ENCODE measurements at places on chromosomes 6 and 20.

DNA sequence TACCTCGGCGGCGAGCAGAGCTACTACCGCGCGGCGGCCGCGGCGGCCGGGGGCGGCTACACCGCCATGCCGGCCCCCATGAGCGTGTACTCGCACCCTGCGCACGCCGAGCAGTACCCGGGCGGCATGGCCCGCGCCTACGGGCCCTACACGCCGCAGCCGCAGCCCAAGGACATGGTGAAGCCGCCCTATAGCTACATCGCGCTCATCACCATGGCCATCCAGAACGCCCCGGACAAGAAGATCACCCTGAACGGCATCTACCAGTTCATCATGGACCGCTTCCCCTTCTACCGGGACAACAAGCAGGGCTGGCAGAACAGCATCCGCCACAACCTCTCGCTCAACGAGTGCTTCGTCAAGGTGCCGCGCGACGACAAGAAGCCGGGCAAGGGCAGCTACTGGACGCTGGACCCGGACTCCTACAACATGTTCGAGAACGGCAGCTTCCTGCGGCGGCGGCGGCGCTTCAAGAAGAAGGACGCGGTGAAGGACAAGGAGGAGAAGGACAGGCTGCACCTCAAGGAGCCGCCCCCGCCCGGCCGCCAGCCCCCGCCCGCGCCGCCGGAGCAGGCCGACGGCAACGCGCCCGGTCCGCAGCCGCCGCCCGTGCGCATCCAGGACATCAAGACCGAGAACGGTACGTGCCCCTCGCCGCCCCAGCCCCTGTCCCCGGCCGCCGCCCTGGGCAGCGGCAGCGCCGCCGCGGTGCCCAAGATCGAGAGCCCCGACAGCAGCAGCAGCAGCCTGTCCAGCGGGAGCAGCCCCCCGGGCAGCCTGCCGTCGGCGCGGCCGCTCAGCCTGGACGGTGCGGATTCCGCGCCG is 994 bp downstream of the FOXC1 start:
- no peak for DNase-seq

DNA sequence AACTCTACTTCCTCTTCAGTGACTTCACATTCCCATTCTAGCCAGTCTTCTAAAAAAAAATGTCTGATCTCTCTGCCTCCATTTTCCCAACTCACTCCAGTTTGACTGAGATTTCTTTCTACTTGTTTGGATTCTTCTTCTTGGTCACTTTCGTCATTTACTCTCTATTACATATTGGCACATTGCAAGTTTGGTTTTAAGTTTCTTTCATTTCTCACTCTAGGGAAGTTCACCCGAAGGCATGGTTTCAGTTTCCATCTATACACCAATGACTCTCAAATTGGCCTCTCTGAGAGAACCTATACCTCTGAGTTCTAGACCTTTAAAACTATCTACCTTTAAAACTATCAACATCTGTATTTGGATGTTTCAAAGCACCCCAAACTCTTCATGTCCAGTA is 51.3 kb downstream of the CD109 start:
- no peak for DNase-seq

DNA sequence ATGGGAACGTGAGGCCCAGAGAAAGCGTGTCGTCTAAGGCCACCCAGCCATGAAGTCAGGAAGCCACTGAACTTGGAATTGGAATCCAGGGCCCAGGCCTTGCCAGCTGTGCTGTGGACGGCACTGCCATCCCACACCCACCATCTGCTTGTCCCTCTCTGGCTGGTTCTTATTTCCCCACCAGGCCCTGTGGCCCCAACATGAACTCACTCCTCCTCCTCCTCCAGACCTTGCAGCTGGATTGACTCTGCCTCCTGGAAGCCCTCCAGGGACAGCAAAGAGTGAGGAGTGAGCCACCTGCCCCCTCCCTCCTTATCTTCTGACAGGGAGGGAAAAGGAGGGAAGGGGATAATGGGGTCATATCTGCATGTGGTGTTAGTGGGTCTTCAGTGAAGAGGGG is 16.0 kb upstream of the IP6K3 start:
- no peak for DNase-seq

DNA sequence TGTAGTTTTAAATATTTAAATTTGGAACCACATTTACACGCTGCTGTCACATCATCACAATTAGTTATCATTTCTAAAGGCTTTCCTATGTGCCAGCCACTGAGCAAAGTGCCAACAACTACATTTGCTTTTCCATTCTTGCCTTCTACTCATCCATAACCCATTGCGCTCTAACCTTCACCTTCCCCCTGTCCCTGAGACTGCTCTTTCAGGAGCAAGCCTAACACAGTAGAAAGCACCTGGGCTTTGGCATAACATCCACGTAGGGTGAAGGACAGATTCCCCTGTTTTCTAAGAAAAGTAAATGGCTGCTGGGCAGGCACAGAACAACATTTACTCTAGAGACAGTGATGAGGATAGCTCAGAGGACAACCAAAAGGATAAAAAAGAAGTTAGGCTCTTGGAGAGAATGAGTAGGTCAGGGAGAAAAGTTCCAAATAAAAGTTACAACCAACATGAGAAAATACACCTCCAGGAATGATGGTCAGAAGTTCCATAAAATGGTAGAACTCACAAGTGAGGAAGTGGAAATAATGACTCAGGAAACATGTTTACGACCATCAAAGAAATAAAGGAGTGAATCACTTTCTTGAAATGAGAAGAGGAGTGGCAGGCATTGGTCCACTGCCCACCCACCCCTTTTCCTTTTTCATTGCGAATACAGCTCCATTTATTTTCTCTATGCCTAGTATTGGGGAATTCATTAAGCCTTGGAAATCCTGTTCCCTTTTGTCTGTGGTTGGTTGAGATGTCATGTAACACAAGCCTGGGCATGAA is 77.2 kb downstream of the PFDN4 start:
- DNase-seq = no peak

DNA sequence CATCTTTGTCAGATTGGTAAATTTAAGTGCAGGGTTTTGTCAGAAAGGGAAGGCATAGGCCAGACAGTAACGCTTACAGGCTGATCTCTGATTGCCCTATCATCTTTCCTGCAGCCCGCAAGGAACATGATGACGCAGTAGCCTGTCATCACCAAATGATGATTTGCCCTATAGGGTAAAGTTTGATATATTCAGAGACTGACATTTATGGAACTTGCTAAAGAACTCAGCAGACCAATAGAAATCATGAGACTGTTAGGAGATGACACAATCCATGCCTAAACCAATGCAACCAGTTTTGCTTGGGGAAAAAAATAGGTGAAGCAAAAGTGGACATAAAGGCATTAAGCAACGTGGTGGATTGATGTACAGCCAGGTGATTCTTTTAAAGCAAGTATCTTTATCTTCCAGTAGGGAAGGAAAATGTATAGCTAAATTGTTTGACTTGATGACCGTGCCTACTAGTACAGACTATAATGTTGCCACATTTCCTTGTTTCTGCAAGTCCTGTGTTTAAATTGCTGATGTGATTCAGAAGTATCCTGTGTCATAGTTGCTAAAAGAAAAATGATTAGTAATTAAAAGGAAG is 2.4 kb downstream of the NUS1 start:
- no peak for DNase-seq

GRCh38 chr6:67748521-67748920 is 886.6 kb upstream of the ADGRB3 start:
- DNase-seq = no peak

DNA sequence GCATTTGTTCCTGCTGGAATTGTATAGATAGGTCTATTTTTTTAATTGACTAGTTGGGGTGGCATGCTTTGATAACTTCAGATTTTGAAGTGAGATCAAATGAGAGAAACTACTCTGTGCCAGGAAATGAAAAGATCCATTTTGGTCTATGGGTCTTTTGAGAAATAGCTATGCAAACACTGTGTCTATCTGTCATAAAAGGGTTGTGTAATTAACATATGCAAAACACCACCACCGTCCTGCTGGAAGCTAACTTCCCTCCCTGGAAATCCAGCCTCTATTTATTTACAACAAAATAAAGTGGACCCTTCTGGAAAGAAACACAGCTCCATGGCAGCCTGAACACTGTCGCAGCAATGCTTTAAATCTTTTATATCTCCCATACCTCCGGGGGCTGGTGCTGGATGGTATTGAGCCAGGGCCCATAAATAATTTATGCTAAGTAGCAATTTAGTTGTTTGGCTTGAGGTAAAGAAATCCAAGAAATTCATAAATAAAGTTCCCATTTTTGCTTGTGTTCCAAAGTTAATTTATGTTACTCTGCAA is 244.2 kb upstream of the POU3F2 start:
- DNase-seq = no peak

- DNase-seq = no peak
Observed at GRCh38 chr20:38985603-38986170, 23.5 kb downstream of the DHX35 start.

DNA sequence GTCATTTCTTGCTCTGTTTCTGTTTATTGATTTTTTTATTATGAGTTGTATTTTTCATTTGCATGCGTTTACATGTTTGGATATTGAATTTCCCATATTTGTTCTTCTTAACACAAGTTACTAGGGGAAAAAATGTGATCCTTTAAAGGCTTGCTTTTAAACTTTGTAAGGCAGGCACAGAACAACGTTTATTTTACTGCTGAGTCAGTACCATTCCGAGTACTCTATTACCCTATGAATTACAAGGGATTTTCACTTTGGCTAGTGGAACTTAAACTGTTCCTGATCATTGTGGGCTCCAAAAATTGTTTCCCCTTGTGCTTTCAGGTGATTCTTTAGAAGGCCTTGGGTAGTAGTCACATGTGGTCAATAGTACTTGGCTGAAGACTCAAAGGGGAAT is 28.5 kb downstream of the FAM162B start:
- DNase-seq = no peak

DNA sequence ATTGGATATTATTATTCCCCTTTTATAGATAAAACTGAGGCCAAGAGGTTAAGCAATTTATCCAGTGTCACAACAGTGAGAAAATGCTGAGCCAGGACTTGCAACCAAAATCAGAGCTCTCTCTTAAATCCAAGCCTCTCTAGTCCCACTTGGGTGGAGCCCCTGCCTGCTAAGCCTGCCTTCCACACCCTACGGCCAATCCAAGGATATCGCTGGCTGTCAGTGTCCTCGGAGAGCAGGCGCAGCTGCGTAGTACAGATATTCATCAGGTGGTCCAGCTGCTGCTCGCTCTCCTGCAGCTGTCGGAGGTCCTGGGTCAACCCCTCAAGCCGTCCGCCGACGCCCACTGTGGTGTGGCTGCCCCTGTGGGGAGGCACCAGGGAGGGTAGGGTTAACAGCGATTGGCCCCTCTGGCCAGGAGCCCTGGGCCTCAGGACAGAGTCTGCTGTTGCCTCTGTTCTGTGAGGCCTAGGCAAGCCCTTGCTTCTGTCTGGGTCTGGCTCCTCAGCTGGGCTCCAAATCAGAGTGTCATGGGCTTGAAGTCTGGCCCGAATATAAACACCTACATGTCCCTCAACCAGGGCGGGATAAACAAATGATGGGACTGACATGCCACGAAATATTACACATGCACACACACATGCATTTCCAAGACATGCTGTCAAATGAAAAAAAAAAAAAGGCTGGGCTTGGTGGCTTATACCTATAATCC is 3.9 kb upstream of the NECAB3 start:
- no peak for DNase-seq

- DNase-seq = no peak
Observed at GRCh38 chr20:41956338-41957074, 338.3 kb upstream of the CHD6 start.

DNA sequence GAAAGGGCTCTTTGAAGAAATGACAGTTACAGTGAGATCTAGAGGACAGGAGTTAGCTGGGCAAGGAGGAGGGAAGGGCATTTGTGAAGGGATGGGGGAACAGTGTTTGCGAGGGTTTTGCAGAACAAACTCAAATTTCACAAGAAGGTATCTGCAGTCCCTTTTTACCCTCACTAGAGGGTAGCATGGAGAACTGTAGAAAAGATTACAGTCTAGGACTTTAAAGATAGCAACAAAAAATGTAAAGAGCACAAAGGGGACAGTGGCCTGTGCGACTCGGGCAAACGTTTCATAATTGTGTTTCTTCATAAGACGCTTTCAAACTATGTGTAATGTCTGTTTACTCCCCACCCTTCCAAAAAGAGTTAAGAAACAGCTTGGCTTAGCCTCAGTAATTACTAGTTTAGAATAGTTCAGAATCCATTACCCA is 21.2 kb upstream of the ASXL1 start:
- no peak for DNase-seq

GRCh38 chr20:42742926-42743325 is 446.8 kb downstream of the PTPRT start:
- no peak for DNase-seq

- DNase-seq = no peak
Observed at GRCh38 chr6:116363759-116364158, 7.0 kb upstream of the DSE start.

- DNase-seq = no peak
Observed at GRCh38 chr6:10577112-10577511, 56.0 kb downstream of the GCNT2 start.

DNA sequence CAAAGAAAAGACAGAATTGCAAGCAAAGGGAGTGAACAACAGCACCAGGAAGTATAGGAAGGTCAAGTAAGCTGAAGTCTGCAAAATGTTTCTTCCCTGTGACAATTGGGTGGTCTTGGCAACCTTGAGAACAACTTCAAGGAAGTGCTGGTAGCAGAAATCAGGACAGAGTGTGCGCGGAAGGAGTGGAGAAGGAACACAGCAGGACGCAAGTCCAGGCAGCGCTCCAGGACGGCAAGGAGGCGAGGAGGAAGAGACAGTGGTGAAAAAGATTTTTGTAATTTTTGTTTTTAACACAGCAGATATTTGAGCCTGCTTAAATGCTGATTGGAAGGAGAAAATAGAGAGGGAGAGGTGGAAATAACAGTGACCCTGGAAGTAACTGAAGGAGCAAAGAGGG is 141.7 kb downstream of the F13A1 start:
- no peak for DNase-seq

GRCh38 chr6:166420351-166420750 is 37.6 kb upstream of the MPC1 start:
- no peak for DNase-seq

- DNase-seq = no peak
Observed at GRCh38 chr20:60054716-60055634, 96.8 kb downstream of the CDH26 start.

GRCh38 chr6:45021676-45022075 is 306.5 kb upstream of the RUNX2 start:
- no peak for DNase-seq

DNA sequence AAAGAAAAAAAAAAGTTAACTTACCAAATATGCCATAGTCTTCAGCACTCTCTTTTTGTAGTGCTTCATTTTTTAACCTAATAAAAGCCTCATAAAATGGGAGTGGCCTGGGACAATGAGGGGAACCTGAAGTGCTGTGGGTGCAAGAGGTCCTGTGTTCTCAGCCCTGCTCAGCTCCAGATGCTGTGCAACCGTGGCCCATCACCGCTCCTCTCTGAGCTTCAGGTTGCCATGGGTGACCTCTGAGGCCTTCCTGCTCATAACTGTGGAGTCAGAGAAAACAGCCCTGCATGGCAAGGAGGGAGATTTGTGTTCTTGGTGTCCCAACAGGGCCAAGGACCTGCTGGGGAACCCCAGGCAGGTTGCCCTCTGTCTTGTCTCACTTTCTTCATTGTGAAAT is 10.0 kb downstream of the TCF15 start:
- no peak for DNase-seq
